ENCODE measurements at places on chromosomes 4 and X.

GRCh38 chrX:31329298-31329697 lies 257.5 kb upstream of the FTHL17 start:
- DNase-seq = no peak

GRCh38 chr4:80079255-80079923 lies 6.4 kb upstream of the ANTXR2 start:
- DNase-seq = no peak

DNA sequence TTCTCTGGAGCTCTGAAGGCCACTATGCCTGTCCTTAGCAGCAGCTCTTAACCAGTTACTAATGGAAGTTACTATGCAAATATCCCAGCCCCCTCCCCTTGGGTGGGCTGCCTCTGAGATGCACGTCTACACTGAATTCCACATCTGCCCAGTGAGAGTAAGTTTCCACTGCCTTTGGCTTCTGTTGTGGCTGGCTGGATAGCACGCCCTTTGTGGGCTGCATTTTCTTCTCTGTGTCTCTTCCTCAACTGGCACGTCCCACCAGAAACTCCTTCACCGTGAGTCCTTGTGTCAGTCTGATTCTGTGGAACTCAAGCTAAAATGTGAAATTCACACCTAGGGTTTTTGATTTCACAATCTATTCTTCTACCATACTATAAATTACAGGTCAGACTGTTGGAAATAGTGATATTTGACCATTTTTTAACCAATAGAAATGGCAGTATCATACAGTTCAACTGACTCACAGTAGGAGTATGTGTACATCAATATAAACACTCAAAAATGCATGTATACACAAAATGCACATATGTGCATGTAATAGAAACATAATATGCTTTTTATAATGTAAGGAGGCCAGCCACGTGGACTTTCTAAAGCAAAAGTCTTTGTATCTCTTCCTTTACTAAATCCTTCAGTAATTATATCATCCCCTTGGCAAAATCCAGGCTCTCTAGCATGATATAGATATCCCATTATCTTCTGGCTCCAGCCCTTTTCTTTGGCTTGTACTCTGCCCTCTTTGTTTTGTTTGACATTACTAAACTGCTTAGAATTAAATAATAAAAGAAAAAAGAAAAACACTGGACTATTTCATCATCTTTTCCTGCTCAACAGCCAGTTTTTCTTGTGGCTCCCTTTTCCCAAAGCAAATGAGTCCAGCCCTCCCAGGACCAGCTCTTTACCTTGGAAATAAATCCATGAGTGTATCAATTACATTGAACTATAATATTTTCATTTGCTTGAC lies 33.2 kb upstream of the LDB2 start:
- DNase-seq = no peak

- no peak for DNase-seq
Measured at GRCh38 chr4:101309925-101310324, 37.4 kb downstream of the PPP3CA start.

DNA sequence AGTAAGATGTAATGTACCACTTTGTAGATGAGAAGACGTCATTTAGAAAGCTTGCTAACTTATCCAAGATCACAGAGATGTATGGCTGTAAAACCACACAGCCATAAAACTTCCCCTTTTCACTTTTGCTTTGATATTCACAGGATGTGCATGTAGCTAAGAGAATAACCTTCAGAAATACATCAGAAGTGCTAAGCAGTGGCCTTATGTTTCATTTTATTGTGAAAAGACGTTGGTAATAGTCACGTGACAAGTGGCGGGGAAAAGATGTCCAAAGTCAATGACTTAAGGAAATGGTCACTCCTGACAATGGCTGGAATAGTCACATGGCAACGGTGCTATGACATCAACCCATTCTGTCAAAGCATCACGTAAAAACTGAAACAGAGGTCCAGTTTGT lies 12.9 kb upstream of the WDR17 start:
- DNase-seq = no peak

- DNase-seq = no peak
Measured at GRCh38 chrX:39477031-39477761, 620.6 kb downstream of the BCOR start.

GRCh38 chrX:134469486-134469885 lies 9.5 kb downstream of the HPRT1 start:
- DNase-seq = no peak

- no peak for DNase-seq
Measured at GRCh38 chr4:171186700-171187099, 626.5 kb upstream of the GALNTL6 start.

DNA sequence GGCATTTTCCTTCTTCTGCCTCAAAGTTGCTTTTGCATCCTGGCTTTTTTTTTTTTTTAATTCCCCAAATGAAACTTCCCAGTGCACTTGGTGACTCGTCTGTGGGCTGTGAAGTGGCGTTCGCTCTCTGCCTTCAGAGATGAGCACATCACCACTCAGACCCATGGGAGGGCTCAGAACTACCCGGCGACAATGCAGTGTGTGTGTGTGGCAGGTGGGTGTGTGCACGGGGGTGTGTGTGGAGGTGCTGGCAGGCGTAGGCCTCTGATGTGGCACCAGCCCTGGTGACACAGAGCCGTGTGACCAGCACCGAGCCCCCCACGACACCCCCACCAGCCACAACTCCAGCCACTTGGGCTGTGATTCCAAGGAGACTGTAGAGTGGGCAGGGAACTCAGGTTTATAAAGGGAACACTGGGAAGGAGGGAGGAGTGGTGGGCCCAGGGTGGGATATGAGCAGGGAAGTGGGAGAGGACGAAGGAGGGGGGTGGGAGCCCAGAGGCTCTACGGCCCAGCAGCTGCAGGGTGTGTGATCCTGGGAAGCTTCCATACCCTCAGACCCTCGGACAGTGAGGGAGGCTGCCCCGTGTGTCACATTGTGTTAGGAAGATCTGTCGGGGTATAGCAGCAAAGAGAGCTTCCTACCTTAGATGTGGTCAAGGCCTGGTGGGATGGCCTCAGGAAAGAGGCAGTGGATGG lies 6.0 kb upstream of the WFS1 start:
- DNase-seq = no peak

DNA sequence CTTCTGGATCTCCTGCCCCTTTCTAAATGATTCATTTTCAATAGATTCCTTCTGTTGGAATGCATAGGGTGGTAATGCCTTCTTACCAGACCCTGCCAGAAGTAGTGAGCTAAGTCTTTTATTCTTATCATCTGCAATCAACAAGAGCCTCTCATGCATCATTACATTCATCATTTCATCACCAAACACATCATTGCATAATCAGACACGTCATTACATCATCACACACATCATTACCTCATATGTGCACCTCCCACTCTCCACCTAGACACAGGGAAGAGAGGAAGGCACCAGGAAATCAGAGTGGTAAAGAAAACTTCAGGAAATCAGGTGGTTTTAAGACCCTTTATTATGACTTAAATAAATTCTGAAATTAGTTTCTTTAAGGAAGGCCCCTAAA lies 45.0 kb downstream of the VCX2 start:
- DNase-seq = no peak

GRCh38 chrX:131816551-131817136 lies 206.5 kb upstream of the STK26 start:
- DNase-seq = peak; percentile 46

DNA sequence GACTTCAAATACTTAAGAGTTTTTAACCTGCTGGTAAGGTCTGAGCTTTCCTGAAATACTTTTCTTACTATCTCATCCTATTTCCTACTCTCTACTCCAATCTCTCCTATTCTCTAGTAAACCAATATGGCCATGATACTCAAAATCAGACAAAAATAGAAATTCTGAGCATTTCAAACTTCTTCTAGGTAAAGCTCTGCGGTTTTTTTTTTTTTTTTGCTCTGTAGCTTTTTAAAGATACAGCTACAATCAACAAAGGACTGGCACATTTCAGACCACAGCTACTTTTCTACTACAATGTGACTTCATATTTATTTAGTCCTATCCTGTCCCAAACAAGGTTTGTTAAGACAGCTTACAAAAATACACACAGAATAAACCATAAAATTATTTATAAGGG lies 31.1 kb downstream of the MAML3 start:
- DNase-seq = no peak

DNA sequence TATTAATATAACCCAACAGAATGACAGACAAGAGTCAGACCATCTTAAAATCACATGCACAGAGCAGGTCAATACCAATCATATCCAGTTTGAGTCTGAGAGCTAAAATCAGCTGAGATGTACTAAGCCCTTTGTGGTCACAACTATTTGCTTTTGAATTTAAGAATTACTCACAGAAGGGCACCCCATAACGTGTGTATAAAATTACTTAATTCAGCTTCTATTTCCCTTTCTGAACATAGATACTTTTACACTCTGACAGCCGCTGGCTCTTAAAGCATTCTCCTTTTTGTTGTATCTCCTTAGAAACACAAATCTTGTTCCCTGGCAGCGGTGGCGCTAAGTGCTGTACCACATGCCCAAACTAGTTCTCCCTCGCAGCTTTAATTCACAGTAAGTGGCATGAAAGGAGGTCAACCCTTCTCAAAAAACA lies 14.8 kb upstream of the PPARGC1A start:
- no peak for DNase-seq

GRCh38 chr4:71941001-71941400 lies 90.8 kb upstream of the NPFFR2 start:
- DNase-seq = no peak

GRCh38 chr4:89800012-89800516 lies 36.9 kb downstream of the SNCA start:
- no peak for DNase-seq

GRCh38 chrX:4253092-4253491 lies 539.6 kb upstream of the PRKX start:
- DNase-seq = no peak
